ENCODE measurements at places on chromosomes 1 and 21.

- no peak for DNase-seq
Measured at GRCh38 chr1:224138198-224138597, 24.3 kb downstream of the FBXO28 start.

DNA sequence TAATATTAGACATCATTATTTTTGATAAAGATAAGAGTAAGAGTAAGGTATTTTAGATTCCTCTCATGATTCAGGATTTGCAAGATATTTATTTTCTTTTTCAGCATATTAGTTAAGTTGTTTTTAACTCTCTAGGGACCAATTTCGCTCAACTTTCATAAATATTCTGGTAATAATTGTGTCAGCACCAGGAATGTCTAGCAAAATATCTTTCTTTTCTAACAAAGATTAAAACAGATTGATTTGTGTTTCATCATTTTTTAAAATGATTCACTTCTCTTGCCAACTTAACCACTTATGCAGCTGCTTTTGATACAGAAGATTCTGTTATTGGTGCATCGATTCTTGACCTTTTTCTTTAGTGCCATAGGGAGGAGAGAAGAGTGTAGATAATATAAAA lies 172.8 kb upstream of the PTGFR start:
- DNase-seq, result no peak

DNA sequence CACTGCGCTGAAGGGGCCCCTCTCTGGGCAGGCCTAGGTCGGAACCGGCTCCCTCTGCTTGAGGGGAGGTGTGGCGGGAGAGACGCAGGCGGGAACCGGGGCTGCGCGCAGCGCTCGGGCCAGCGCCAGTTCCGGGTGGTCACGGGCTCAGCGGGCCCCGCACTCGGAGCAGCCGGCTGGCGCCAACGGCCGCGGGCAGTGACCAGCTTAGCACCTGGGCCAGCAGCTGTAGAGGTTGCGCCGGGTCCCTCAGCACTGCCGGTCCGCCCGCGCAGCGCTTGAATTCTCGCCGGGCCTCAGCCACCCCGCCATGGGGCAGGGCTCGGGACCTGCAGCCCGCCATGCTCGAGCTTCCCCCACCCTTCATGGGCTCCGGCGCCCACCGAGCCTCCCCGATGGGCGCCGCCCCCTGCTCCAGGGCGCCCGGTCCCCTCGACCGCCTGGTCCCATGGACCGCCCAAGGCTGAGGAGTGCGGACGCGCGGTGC lies 254.6 kb downstream of the COL11A1 start:
- no peak for DNase-seq

DNA sequence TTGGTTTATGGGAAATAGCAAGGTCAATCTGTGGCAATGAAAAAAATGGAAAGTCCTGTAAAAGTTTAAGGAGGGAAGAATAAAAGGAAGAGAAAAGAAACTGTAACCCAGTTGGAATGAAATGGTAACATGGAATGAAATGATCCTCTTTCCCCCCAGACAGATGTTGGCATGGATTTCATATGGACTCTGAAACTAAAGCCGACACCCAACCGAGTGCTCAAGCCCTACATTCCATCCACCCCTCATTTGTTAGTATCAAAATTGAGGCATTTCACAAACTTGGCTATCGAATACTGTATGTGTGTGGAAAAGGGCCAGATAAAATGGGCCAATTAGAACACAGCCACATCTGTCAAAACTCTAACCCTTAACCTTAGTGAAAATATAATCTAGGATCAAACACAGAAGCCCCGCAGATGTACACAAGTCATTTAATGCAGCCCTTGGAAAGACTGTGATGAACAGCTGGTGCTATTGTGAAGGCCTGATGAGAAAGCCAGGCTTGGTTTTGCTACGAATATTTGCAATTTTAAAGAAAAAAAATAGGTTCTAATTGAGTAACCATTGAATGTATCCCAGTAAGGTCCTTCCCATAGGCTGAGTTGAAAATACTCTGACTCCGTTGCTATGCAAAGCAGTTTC lies 72.6 kb upstream of the RGL1 start:
- DNase-seq, result no peak

- DNase-seq, result no peak
Measured at GRCh38 chr1:24693827-24694379, 50.8 kb downstream of the SRRM1 start.

- DNase-seq, result no peak
Measured at GRCh38 chr1:66617362-66618184, 83.6 kb downstream of the SGIP1 start.

- no peak for DNase-seq
Measured at GRCh38 chr21:38395581-38395980, 102.7 kb downstream of the ERG start.

- DNase-seq, result peak; percentile 89
Measured at GRCh38 chr1:183841950-183842794, 37.3 kb downstream of the RGL1 start.

DNA sequence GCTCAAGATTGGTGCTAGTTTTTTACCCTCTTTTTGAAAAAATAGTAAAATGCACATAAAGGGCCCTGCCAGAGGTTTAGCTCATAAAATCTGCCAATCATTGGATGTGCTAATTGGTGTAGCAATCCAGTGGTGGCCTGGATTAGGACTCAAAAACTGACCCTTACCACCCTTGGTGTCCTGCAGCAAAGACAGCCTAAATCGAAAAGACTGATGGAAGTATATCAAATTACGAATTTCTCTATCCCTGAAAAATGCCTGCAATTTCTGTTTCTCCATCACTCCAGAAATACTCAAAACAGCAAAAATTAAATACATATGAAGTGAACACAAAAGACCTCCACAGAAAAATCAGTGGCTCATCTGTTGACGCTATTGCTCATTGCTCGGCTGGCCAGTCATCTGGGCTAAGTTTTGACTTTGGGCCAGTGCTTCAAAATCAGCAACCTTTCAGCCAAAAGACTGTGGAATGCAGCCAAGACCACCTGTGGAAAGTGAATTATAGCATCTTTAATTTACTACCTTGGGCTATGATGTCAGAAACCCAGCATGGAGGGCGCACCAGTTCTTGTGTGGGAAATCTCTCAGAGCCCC lies 30.0 kb downstream of the WLS start:
- no peak for DNase-seq

DNA sequence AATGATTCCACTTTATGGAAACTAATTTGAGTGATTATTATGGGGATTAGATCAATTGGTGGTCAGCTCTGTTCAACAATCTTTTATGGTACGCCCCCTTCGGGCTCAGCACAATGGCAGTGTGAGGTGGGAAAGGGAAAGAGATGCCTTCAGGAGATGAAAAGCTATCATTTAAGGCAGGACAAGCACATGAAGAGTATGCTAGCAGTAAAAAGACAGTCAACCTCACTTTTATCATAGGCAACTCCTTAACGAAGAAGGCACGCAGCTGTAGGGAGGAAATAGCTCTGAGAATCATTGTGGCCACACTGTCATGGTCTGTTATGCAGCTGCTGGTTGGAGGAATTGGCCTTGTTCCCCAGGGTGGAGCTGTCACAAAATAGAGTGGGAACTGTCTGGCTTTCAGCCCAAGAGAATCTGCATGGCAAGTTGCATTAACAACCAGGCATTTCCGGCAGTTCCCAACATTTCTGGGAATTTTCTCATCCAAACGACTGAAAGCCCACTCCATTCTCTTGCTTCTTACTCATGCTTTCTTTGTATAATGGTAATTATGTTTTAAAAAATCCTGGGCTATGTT lies 54.4 kb upstream of the BCL10 start:
- DNase-seq, result peak; percentile 99

- DNase-seq, result no peak
Measured at GRCh38 chr21:21000591-21001175, 2.5 kb downstream of the NCAM2 start.

DNA sequence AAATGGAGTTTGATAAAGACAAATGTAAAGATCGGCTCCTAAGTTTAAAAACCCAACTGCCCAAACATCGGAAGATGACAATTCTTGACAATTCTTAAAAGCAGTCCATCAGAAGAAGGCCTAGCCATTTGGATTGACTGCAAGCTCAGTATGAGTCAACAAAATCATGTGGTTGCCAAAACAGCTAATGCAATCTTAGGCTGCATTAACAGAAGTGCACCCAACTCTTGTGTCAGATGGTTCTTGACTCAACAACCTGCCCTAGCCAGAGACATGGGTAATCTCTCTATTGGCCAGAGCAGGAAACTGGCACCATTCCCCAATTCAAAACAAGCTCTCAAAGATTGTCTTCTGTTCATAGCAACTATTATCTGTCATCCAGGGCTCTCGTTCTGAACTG lies 9.9 kb upstream of the NCF2 start:
- peak; percentile 78 for DNase-seq
